ENCODE measurements at places on chromosomes 7 and 10.

DNA sequence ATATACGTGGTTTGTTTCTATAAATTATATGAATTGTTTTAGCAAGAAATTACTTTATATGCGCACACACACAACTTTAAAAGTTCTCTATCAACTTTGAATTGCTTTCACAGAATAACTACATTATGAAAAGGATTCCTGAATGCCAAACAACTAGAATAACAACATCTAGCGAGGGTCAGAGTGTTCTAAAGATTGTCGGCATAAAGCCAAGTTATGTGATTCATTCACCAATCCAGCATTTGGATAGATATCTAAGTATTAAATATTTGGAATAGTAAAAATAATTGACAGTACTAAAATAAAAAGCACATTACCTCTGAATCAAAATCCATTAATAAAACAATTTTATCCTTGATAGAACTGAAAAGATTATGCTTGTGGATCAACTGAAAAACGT lies 125.3 kb upstream of the AMPH start:
- DNase-seq = no peak

GRCh38 chr10:72379776-72380175 lies 25.1 kb upstream of the DNAJB12 start:
- no peak for DNase-seq

- no peak for DNase-seq
These were observed 84.7 kb downstream of the MAPK8 start for GRCh38 chr10:48390933-48391845.

DNA sequence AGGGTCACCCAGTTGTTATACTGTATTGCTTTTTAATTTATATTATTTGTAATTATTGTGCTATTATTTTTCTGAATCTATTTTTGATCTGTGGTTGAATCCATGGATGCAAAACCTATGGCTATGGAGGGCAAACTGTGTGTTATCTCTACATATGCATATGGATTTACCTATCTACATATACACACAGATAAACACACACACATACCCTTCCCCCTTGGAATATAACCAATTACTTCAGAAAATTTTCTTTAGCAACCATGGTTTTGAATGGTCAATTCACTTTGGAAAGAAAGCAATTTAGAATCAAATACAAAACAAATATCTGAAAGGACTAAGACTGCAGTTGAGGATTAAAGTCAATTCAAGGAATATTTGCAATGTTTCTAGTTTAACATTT lies 39.1 kb downstream of the MTPN start:
- no peak for DNase-seq

DNA sequence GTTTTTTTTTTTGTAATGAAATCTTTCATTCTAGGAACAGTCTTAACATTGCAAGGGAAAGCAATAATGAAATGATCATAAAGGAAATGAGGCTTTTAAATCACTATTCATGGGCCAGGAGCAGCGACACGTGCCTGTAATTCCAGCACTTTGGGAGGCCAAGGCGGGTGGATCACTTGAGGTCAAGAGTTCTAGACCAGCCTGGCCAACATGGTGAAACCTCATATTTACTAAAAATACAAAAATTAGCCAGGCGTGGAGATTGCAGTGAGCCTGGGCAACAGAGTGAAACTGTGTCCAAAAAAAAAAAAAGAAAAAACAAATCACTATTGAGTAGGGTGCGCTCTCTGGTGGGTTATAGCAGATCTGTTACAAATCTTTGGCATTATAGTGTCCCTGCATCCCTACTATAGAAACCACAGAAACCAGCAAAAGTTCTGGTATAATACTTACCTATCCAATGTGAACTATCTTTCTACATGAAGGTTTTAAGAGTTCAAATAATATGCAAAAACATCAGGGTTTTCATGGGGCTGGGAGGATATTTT lies 72.1 kb downstream of the GLI3 start:
- DNase-seq = no peak

GRCh38 chr10:98519841-98520240 lies 73.1 kb upstream of the HPS1 start:
- DNase-seq = no peak
